Astrocyte (in vitro differentiated cells and primary cell): ENCODE measurements at places on chromosomes 16 and 17. TPM values are rescaled to one million over a fixed set of nuclear protein-coding genes. Genes with fewer than 3 reads are reported as not detected.

DNA sequence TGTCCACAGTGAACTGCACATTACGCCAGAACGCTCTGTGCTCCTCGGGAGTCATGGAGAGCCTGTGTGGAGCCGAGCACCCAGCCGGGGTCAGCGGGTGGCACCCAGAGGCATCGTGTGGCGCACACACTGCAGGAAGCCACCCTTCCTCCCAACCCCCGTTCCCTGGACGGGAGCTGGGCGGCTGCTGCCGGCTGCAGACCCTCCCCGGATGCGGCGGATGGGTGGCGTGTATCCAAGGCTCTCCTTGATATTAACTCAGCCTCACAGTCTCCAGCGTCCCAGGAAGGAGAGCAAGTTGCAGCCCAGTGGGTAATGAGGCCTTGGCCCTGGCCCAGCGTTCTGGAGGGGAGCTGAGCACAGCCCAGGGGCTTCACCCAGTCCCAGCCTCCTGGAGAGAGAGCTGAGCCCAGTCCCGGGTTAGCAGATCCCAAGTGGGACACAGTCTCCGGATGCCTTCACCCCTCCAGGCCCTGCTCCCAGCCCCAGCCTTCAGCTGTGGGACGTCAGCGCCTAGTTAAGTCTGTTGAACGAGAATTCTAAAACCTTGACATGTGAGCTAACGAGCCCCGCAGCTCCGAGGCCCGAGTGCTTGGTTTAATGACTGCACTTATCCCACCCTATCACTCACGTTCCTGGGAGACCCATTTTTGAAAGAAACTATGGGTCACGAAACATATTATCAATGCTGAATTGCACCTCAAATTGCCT is 86.6 kb downstream of the TBC1D16 start:
- no peak overlapping the region for H3K27ac ChIP-seq
- H3K27me3 ChIP-seq, result no peaks in the 10 kb centered on the region
- no peak overlapping the region for H3K4me3 ChIP-seq
- no peak for DNase-seq

GRCh38 chr17:7408863-7409262 is 1.2 kb downstream of the NLGN2 start:
- peaks cover 14% of the 10 kb centered on the region for H3K4me1 ChIP-seq
- DNase-seq, result no peak
- H3K4me3 ChIP-seq, result no peak overlapping the region
- no peaks in the 10 kb centered on the region for H3K27me3 ChIP-seq
- peaks cover 3% of the 10 kb centered on the region for H3K36me3 ChIP-seq

TEDC2 gene
- 5.8 and 6.0 TPM in 2 replicates for total RNA-seq

TOP2A gene
- 7.3 and 12.6 TPM in 2 replicates for total RNA-seq

DNA sequence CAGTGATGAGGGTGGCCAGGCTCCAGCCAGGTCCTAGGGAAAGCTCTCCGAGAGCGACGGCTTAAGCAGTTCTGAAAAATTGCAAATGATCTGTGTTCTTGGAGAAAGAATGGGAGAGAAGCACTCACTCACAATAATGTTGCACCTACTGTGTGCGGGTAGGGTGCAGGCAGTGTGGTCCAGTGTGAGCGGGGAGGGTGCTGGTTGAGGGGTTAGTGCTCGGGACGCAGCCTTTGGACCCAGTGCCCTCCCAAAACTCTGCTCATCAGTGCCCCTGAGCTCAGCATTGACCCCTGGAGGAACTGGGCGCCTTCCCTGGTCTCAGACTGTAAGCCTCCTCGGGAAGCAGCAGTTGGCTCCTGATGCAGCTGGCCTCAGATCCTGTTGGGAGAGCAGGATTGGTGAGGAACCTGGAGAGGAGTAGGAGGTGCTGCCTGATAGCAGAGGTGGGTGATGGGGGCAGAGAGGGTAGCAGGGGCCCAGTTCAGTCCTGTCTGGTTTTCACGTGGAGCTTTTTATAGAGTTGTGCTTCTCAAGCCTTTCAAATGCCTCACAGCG is 23.6 kb upstream of the ZNF750 start:
- H3K36me3 ChIP-seq, result no peaks in the 10 kb centered on the region
- H3K4me3 ChIP-seq, result no peak overlapping the region
- no peaks in the 10 kb centered on the region for H3K27me3 ChIP-seq
- H3K4me1 ChIP-seq, result peaks cover 43% of the 10 kb centered on the region
- H3K27ac ChIP-seq, result peak overlapping the region; percentile 39

GRCh38 chr17:45289301-45290268 is 27.2 kb downstream of the MAP3K14 start:
- no peak for DNase-seq
- no peaks in the 10 kb centered on the region for H3K27me3 ChIP-seq
- H3K27ac ChIP-seq, result no peak overlapping the region
- H3K36me3 ChIP-seq, result peaks cover 26% of the 10 kb centered on the region
- peaks cover 22% of the 10 kb centered on the region for H3K4me1 ChIP-seq

TLCD3B gene
- 1.4 and 1.9 TPM in 2 replicates for total RNA-seq

DNA sequence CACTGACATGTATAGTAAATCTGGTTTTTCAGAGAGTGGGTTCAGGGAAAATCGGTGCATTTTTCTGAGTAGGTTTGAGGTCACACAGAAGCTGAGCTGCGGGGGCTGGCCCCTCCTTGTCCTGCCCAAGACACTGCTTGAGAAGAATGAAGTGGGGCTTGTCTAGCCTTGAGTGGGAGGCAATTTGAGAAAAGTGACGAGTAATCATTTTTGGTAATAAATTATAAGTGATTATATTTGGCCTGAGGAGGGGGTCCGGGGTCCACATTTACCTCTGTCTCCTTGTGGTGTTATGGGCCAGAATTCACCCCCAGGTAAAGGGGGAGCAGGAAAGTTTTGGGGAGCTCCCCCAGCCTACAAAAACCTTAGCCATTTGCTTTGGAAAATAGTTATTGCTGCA is 28.1 kb downstream of the WFDC1 start:
- no peak overlapping the region for H3K4me3 ChIP-seq
- peaks cover 11% of the 10 kb centered on the region for H3K27me3 ChIP-seq
- no peak overlapping the region for H3K27ac ChIP-seq
- H3K4me1 ChIP-seq, result no peaks in the 10 kb centered on the region
- no peaks in the 10 kb centered on the region for H3K36me3 ChIP-seq

KRTAP1-5 gene
- not detected in 2 replicates for total RNA-seq

NUP93 gene
- total RNA-seq, result 89.3 and 94.0 TPM in 2 replicates

DNA sequence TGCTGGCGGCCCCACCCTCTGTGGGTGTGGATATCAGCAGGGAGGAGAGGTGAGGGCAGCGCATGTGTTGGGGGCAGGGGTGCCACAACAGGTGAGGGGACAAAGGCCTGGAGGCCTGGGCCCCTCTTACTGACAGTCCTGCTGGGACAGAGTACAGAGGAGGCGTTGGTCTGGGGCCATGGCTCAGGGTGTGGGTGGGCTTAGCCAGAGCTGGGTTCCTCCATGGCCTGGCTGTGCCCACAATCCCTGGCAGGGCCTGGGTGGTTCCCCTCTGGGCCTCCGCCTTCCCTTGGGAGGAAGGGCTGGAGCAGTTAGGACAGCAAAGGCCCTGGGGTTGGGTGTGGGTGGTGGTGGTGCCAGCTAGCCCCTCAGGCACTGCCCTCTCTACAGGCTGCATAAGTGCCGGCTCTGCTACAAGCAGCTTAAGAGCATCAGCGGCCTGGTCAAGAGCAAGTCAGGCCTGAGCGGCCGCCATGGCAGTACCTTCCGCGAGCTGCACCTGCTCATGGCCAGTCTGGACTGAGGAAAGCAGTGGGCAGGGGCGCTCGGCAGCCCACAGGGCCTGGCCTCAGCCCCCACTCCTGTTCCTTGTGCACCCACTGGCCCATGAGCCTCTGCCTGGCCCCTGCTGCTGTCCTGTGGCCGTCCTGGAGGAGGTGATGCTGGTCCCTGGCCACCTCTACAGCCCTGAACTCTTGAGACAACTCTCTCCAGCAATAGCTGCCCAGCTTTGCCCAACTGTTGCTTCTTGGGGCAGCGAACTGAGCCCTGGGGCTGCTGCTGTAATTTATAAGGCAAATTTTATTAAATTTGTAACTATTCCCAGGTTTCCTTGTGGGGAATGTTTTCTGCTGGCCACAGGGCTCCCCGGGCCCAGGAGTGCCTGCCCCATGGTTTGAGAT is 21.1 kb downstream of the KATNB1 start:
- H3K27me3 ChIP-seq, result no peaks in the 10 kb centered on the region
- no peaks in the 10 kb centered on the region for H3K36me3 ChIP-seq
- H3K27ac ChIP-seq, result no peak overlapping the region
- H3K4me1 ChIP-seq, result no peaks in the 10 kb centered on the region
- H3K4me3 ChIP-seq, result no peak overlapping the region

IL21R gene
- 1.8 and 3.0 TPM in 2 replicates for total RNA-seq
